ENCODE measurements at places on chromosomes 2 and 18.

DNA sequence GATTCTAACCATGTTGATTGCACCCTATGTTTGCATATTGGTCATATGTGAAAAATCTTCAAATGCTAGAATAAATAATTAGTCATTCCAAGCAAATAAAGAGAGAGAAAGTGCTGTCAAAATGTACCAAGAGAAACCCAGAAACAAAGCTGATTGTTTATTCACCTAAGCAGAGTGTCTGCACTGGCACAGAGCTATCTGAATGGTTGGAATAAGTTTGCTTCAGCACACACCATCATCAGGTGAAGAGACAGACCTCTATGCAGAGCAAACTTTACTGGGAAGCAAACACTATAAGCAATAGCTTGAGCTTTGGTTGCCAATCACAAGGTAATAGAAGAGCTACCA lies 25.4 kb downstream of the DSG4 start:
- DNase-seq, result no peak

- DNase-seq, result no peak
Measured at GRCh38 chr18:22605736-22606135, 188.0 kb upstream of the CTAGE1 start.

DNA sequence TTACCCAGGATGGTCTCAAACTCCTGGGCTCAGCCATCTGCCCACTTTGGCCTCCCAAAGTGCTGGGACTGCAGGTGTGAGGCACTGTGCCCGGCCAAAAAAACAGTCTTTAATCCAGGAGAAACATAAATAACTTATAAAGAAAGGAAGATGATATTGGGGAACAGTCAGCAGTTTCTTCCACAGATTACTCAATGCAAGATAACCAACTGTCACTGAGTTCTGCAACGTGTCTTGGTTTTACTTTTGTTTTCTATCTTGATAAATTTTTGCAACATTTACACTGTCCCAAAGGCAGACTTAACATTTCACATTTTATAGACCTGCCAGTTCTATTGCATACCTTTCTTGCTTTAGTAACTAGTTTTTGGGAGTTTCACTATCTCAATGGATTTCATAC lies 71.1 kb downstream of the ANKRD44 start:
- no peak for DNase-seq

- no peak for DNase-seq
Measured at GRCh38 chr2:211837706-211838105, 700.9 kb downstream of the ERBB4 start.

DNA sequence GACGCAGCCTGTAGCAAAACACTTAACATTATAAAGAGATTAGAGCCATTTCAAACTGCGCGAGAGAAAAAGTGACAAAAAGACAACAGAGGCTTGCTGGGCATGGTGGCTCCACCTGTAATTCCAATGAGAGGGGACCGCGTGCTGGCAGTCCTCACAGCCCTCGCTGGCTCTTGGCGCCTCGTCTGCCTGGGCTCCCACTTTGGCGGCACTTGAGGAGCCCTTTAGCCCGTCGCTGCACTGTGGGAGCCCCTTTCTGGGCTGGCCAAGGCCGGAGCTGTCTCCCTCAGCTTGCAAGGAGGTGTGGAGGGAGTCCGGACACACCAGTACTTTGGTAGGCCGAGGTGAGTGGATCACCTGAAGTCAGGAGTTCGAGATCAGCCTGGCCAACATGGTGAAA lies 9.3 kb upstream of the IFIH1 start:
- DNase-seq, result no peak

- no peak for DNase-seq
Measured at GRCh38 chr2:106825161-106825560, 60.8 kb downstream of the ST6GAL2 start.

DNA sequence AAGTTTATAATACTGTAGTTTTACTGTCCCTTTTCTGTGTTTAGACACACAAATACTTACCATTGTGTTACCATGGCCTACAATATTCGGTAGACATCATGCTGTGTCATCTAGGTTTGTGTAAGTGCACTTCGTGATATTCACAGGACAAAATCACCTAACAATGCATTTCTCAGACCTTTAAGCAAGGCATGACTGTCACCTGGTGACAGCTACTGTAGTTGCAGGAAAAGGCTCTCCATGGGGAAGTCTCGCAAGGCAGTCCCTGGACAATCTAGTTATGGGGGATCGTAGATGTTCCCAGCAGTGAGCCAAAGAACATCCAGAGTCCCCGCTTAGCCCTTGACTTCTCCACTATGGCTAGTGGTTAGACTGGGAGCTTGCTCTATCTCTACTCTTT lies 73.1 kb downstream of the EIF2AK3 start:
- no peak for DNase-seq

GRCh38 chr2:175964195-175964594 lies 37.9 kb downstream of the LNPK start:
- DNase-seq, result peak; percentile 27

GRCh38 chr2:64398516-64399129 lies 55.3 kb upstream of the LGALSL start:
- DNase-seq, result no peak

GRCh38 chr2:8587920-8588830 lies 93.7 kb upstream of the ID2 start:
- DNase-seq, result no peak

DNA sequence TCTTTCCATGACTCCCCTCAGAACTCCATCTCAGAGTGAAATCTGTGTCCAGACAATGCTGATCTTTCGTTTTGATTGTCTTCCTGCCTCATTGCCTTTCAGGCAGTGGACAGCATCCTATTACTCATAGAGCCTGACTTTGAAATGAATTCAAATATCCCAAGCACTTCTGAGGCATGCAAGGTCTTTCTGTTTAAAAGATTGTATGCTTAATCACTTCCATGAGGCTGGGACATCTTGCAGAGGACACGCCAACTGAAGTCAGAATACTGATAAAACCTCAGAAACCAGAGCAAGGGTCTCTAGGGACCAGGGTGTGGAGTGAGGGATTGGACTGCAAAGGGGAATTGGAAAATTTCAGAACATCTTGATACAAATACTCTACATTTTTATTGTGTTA lies 836.5 kb upstream of the ID2 start:
- no peak for DNase-seq

- DNase-seq, result no peak
Measured at GRCh38 chr2:210086930-210087329, 84.3 kb downstream of the KANSL1L start.

DNA sequence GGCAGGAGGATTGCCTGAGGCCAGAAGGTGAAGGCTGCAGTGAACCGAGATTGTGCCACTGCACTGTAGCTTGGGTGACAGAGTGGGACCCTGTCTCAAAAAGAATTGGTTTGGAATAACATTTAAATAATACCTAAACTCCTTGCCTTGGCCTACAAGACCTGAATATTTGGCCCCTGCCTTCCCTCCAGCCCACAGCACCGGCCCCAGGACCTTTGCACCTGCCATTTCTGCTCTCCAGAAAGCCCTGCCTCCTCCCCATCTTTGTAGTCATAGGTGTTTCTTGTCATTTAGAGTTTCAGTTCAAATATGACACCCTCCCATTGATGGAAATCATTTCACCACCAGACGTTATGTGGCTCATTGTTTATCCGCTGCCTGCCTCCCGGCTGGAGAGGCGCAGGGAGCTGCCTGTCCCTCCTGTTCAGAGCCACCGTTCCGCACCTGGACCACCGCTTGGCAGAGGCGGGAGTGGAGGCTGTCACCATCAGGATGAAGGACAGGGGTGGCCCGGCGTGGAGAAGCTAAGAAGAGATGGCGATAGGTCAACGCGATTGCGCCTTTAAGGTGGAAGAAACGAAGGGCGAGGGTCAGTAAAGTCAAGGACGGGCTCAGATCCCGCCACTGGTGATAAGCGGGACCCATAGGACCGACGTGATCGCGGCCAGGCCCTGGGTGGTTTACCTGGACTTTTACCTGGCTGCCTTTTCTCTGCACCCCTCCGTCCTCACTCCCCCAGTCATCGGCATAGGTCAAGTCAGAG lies 638 bp upstream of the LPIN1 start:
- no peak for DNase-seq

- no peak for DNase-seq
Measured at GRCh38 chr2:25606892-25607291, 66.5 kb downstream of the DTNB start.

DNA sequence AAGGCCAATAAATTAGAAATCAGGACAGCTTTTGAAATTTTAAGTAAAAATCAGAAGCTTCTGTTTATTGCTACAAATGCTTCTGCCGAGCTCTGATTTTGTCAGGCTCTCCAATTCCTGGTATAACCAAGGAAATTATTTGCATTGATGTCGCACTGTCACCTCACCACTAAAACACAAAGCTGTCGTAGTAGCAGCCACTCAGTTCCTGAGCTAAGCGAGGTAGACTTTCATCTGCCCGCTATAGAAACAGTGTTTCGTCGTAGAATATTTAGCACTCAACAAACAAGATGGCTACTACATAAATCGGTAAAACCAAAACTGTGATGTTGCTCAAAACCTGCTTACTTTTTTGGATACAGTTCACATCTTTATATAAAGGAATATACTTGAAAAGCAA lies 141.3 kb upstream of the FOSL2 start:
- no peak for DNase-seq

DNA sequence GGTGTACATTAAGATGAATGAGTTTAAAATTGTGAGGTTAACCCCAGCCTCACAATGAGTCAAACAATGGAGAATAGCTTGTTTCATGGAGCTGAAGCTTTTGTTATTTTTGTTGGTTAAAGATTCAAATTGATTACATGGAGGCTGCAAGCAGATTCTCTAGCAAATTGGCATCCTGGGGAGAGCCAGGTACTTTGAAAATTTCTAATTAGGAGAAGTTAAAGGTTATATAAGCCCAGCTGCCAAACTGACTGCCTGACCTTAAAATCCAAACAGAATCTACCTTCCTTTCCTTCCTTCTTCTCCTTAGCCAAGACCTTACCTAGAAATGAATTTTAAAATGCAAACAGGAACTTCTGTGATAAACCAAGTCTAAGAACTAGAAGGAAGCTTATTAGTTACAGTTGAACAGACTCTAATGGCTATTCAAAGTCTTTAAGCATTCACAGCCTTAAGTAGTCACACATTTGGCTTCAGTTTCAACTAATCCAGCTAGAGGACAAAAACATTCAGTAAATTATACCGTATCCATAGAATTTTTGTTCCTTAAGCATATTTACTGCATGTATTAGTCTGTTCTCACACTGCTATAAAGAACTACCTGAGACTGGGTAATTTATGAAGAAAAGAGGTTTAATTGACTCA lies 31.5 kb upstream of the PGAP1 start:
- DNase-seq, result no peak

DNA sequence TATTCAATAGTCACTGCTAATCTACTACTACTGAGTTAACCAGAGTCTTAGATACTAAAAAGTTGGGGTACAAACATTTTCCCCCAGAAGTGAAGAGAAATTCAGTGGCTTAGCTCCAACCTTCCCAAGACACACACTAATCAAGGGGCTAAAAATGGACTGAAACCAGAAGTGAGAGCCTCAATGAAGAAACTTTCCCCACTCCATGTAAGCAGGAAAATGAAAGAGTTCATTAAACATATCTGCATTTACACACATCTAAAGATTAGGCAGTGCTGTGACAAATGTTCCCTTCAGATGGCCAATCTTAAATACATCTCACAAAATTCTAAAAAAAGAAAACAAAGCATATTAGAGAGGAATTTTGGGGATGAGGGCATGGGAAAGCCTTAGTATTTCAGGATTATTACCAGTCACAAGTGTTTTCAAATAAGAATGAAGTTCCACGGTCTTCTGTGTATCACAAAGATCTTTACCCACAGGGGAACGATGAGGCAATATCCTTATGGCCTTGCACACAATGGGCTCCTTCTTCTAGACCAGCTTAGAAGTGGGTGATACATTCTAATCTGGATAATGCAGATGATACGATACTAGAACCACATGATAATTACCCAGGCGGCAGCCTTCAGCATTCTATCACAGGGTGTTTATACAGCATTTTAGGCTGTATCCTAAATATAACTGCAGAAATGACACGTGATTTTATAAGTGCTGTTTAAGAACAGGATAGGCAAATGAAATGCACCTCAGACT lies 17.1 kb downstream of the ANKRD44 start:
- no peak for DNase-seq

DNA sequence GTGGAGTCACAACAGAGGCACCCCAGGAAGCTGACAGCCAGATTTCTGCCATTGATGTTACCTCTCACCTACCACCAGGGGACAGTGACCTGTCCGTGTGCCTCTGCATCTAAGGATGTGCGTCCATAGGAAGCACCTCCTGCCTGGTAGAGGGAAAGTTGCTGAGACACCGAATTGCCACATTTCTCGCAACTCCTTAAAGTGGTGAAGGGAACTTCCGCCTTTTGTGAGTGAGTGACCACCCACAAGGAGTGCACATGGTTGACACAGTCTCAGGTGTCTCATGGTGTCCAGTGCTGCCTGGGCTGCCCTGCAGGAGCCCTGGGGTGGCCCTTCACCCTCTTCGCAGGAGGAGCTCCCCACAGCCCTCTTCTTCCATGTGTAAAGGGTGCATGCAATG lies 201.8 kb downstream of the GBX2 start:
- peak; percentile 6 for DNase-seq

GRCh38 chr2:53473775-53474311 lies 293.8 kb upstream of the CHAC2 start:
- no peak for DNase-seq

DNA sequence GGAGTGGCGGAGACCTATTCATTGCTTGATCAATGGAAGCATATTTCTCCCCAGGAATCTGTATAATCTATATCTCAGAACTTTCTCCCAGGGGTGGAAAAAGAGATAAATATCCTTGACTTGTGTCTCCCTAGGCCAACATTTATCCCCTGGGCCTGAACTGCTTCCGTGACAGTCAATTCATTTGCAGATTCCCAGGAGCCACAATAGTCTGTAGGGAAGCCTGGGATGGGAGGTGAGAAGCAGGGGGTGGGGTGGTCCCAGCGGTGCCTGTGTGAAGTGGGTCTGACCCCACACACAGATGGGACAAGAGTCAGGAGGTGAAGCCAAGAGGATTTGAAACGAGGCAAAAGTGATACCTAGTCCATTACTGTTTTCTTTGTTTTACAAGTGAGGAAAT lies 166.8 kb downstream of the DPP10 start:
- no peak for DNase-seq

DNA sequence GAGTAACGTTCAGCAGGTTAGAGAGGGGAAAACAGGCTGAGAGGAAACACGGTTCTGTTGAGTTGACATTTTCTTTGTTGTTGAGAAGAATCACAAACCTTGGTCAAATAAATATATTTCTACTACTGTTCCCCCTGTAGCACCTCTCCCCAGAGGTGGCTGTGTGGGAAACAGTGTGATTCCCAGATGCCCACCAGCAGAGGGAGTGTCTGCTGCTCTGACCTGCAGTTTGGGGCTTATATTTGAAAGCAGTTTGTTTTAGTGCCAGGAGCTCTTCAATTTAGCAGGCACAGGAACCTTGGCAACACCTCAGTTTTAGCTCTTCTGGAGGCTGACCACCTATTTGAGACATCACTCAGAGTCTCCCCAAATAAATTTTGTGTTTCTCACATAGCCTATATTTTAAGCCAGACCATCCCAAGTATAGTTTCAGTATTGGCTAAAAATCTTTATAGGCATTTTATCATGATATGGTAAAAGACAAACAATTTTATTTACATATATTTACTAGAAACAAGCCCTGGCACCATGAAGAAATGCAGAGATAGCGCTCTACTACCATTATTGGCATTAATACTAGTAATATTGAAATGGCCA lies 75.7 kb downstream of the PIK3C3 start:
- DNase-seq, result peak; percentile 16

Data from Caco-2 (cell line).